Ovary (tissue), 10 donors: ENCODE measurements at places on chromosomes 3 and 15. TPM values are rescaled to one million over a fixed set of nuclear protein-coding genes. Genes with fewer than 3 reads are reported as not detected.
A peak's percentile ranks its signal among the peaks of the same experiment; 100 is the strongest.

GRCh38 chr3:26752466-26752865 is 129.9 kb downstream of the LRRC3B start:
- DNase-seq, result no peak
- H3K36me3 ChIP-seq, result no peaks in the 10 kb centered on the region
- no peak overlapping the region for H3K27ac ChIP-seq
- H3K27me3 ChIP-seq, result no peaks in the 10 kb centered on the region
- H3K4me1 ChIP-seq, result no peaks in the 10 kb centered on the region

DNA sequence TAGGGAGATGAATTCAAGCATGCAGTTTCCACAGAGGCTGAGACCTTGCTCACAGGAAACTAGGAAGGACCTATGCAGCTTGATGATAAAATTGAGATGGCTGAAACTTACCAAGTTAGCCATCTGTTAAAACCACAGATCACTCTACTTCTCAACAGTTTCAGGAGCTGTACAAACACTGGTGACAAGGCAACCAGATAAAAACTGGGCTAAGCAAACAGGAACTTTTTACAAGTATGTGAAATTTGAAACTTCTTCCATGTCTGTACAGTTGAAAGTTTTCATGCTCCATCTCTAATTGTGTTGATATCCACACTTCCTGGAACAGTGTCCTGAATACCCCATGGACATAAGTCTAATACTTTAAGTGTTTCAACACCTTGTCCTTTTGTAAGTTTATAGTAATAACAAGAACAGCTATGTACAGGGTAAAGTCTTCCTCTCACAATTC is 78.2 kb downstream of the FAIM start:
- no peaks in the 10 kb centered on the region for H3K36me3 ChIP-seq
- no peaks in the 10 kb centered on the region for H3K4me1 ChIP-seq
- no peaks in the 10 kb centered on the region for H3K27me3 ChIP-seq
- no peak for DNase-seq

- H3K4me3 ChIP-seq, result no peak overlapping the region
- H3K4me1 ChIP-seq, result peaks cover 2% of the 10 kb centered on the region
Observed at GRCh38 chr3:42733501-42734262, 31.1 kb upstream of the HHATL start.

DNA sequence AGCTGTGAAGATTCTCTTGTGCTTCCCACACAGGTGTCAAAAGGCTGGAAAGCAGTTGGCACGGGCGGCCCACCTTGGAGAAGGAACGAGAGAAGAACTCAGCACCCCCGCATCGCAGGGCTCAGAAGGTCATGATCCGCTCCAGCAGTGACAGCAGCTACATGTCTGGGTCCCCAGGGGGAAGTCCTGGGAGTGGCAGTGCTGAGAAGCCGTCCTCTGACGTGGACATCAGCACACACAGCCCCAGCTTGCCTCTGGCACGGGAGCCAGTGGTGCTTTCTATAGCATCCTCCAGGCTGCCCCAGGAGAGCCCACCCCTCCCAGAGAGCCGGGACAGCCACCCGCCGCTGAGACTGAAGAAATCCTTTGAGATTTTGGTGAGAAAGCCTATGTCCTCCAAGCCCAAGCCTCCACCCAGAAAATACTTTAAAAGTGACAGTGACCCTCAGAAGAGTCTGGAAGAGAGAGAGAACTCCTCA is 31.4 kb downstream of the STARD5 start:
- no peaks in the 10 kb centered on the region for H3K36me3 ChIP-seq
- no peaks in the 10 kb centered on the region for H3K4me1 ChIP-seq
- H3K4me3 ChIP-seq, result no peak overlapping the region
- no peak for DNase-seq
- no peak overlapping the region for H3K27ac ChIP-seq
- H3K27me3 ChIP-seq, result no peaks in the 10 kb centered on the region

GRCh38 chr3:129195731-129196256 is 12.1 kb upstream of the CNBP start:
- peak; percentile 72 for DNase-seq
- no peaks in the 10 kb centered on the region for H3K27me3 ChIP-seq
- H3K4me3 ChIP-seq, result no peak overlapping the region
- H3K36me3 ChIP-seq, result no peaks in the 10 kb centered on the region

- no peaks in the 10 kb centered on the region for H3K36me3 ChIP-seq
- peaks cover 4% of the 10 kb centered on the region for H3K4me1 ChIP-seq
- DNase-seq, result no peak
- H3K4me3 ChIP-seq, result no peak overlapping the region
- no peaks in the 10 kb centered on the region for H3K27me3 ChIP-seq
- no peak overlapping the region for H3K27ac ChIP-seq
Observed at GRCh38 chr3:114496466-114496865, 202.6 kb downstream of the TIGIT start.

DNA sequence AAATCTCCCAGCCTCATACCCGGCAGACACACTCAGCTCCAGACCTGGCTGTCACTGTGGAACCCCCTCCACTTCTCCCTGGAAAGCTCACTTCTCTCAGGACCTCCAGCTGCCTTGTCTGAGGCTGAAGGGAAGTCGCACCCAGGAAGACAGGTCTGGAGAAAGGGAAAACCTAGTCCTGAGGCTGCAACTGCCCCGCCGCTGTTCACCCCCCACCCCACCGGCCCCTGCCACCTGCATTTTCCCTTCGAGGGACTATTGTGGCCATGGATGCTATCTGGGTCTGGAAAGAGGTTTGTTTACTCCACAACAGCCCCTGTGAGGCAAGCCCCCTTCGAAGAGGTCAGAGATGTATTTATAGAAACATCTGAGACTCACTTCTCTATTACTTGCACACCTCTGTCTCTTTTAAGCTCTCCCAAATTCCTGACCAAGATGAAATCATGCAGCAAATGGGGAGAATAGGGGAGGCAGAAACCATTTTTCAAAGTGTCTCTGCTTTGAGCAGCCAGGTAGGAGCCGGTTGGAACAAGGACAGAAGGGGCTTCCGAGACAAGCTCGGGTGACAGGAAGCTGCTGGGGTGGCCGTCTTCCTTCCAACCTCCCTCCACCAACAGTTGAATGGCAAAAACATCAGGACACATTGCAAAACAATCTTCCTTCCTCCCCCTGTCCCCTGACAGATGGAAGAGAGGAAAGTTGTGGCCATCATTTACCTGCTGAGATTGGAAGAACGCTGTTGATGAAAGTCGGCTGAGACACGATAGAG is 518 bp downstream of the COLQ start:
- H3K36me3 ChIP-seq, result no peaks in the 10 kb centered on the region
- H3K27me3 ChIP-seq, result no peaks in the 10 kb centered on the region
- H3K27ac ChIP-seq, result no peak overlapping the region
- no peaks in the 10 kb centered on the region for H3K4me1 ChIP-seq

- H3K4me3 ChIP-seq, result no peak overlapping the region
- H3K27me3 ChIP-seq, result no peaks in the 10 kb centered on the region
- no peak overlapping the region for H3K27ac ChIP-seq
- H3K4me1 ChIP-seq, result no peaks in the 10 kb centered on the region
Observed at GRCh38 chr15:57370929-57371328, 5.4 kb upstream of the CGNL1 start.

The TMEM207 gene
- total RNA-seq, result not detected

The AP3B2 gene
- total RNA-seq, result 3.3 TPM

The RTP4 gene
- total RNA-seq, result 4.5 TPM

The PCNP gene
- total RNA-seq, result 237 TPM

The CCR3 gene
- total RNA-seq, result not detected
